HL-60 (cell line): ENCODE measurements at places on chromosomes 16 and 17.

- DNase-seq = no peak
Measured at GRCh38 chr17:51629232-51629631, 368.9 kb downstream of the UTP18 start.

- DNase-seq = no peak
Measured at GRCh38 chr16:29154676-29155121, 169.8 kb downstream of the LAT start.

DNA sequence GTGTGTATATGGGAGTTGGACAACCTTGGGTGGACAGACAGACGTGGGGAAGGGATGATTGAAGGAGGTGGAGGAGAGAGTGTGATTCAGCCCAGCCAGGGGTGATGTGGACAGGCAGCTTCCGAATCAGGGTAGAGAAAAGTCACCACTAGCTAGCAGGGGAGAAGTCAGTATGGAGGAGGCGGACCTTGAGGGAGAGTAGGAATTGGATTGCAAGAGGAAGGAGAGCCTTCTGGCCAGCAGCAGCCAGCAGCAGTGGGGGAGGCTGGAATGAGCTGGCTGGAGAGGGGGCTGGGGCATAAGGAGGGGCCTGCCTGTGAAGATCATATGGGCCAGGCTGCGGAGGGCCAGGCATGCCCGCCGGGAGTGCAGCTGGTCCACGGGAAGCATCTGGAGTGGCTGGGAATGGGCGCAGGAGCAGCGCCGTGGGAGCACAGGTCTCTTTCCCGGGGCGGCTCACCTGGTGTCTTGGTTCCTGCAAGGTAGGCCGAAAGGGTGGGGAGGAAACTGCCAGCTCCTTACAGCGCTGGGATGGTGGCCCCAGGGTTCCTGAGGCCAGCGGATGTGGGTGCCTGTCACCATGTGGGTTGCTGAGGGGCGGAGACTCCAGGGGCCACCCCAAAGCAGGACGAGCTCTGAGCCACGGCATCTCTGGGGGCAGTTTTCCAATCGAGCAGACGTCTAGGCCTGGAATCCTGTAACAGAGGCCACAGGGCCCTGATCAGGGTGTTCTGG, 235.3 kb downstream of the SEC14L1 start:
- DNase-seq = no peak

DNA sequence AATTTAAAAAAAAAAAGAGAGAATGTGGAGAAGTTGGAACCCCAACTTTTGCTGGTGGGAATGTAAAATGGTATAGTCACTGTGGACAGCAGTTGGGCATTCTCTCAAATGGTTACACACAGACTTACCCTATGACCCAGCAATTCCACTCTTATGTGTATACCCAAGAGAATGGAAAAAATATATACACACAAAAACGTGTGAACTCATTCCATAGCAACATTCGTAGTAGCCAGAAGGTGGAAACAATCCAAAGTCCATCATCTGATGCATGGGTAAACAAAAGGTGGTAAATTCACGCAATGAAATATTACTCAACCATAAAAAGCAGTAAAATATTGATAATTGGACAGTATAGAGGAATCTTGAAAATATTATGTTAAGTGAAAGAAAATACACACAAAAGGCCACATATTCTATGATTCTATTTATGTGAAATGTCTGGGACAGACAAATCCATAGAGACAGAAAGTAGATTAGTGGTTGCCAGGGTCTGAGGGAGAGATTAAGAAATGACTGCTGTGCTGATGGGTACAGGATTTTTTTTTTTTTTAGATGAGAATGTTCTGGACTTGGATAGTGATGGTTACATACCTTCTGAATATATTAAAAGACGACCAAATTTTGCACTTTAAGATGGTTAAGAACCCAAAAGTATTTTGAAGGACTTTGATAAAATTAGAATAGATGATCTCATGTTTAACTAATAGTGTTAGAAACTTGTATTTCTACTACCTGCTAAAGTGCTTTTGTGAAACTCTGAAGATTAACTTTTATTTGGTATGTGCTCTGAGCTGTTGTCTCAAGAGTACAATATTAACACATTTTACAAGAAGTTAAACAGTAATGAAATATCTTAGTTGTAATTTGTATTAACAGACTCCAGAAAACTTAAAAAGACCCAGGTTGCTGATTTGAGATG, 60.9 kb downstream of the MRTFB start:
- DNase-seq = no peak

- no peak for DNase-seq
Measured at GRCh38 chr17:7951143-7951792, 19.3 kb downstream of the CNTROB start.

DNA sequence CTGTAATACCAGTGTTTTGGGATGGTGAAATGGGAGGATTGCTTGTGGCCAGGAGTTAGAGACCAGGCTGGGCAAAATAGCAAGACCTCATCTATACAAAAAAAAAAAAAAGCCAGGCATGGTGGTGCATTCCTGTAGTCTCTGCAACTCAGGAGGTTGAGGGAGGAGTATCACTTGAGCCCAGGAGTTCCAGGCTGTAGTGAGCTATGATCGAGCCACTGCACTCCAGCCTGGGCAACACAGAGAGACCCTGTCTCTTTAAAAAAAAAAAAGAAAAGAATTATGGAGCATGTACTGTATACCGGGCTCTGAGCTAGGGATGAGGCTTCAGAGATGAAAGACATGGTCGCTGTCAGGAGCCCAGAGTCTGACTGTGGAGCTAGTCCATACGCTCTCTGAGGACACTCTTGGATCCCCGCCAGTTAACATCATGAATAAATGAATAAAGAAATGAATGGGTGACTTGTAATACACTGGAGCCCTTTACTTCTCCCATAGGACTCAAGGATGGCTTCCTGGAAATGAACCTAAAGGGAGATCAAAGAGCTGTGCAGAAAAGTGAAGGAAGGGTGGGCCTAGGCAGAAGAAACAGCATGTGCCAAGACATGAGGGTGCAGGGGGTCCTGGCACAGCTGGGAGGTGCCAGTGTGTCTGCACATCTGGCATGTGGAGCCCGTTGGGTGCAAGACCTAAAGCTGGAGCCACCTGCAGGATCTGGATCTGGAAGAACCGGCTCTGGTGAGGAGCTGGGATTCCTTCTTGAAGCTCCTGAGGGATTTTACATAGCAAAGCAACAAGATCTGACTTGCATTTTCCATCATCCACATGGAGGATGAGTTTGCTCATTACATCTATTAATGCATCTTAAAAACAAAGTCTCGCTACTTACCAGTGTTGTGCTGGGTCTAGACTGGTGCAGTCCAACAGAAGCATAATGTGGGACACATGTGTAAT, 120.4 kb downstream of the IRX3 start:
- no peak for DNase-seq

DNA sequence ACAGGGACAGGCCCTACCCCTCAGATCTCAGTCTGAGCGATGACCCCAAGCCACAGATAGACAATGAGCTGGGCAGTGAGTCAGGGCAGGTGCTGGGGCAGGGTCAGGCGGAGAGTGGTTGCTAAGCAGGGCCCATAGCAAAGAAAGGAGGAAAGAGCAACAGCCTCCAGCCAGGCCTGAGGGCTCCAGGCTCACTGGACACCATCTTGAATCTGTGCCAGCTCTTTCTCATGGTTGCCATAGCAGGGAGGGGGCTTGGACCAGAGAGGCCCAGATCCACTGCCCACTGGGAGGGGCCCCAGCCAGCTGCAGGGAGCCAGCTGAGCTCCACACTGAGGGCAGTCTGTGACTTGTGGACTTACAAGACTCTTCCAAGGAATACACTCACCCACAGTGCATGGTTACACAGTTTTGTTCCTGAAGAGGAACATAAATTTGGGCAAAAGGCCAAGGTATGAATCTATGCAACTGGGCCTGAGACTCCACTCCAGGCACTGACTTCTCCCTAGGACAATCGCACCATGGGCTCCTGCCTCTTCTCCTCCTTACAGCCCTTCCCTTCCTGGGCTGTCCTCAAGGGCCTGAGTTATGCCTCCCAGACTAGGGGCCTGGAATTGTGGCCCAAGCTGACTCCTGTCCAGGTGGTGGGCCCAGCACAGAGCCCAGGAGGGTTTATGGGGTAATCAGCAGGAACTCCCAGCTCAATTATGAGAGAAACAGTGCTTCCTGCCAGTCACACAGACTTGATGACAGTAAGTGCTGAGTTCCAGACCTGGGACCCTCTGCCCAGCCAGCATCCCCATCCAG, 59.9 kb downstream of the BEAN1 start:
- peak; percentile 59 for DNase-seq

GRCh38 chr16:49617710-49618330, 238.1 kb downstream of the ZNF423 start:
- DNase-seq = no peak

GRCh38 chr17:73465953-73466230, 154.1 kb upstream of the CDC42EP4 start:
- DNase-seq = no peak

- no peak for DNase-seq
Measured at GRCh38 chr17:82179946-82180475, 32.6 kb downstream of the CCDC57 start.

GRCh38 chr16:78489072-78489471, 389.6 kb downstream of the WWOX start:
- DNase-seq = no peak

GRCh38 chr16:30457743-30458560, 12.3 kb upstream of the SEPHS2 start:
- DNase-seq = no peak

- DNase-seq = no peak
Measured at GRCh38 chr16:14329727-14330350, 258.7 kb downstream of the MRTFB start.

- no peak for DNase-seq
Measured at GRCh38 chr16:72312828-72313227, 140.9 kb upstream of the PMFBP1 start.

DNA sequence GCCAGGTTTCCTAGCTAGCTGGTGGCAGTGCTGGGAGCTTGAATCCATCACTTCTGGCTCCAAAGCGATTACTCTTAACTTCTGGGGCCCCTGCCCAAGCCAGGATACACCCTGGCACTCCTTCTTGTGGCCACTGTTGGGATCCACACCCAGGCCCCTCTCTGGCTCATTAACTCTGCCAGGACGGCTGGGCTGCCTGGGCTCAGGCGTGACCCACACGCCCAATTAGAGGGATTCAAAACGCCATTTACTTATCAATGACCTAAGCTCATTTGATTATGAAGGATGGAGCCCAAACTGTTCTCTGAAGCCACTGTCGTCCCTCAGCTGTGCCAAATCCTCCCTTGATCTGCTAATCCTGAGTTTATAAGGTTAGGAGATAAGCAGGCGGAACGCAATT, 79.7 kb upstream of the BRD7 start:
- DNase-seq = no peak

DNA sequence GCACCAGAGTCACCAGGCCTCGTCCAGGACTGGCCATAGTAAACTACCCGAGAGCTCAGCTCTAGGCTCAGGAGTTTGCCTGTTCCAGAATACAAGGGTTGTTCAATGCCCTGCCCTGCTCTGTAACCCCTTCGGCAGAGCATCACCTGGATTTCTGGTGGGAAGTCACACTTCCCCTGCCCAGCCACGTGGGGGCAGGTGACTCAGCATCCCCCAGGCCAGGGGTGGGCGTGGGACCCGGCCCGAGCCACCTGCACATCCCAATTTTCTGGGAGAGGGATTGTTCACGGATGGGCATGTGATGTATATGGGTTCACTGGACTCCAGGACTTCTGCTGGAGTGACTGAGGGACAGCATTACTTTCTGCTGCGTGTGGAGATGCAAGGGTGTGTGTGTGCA, 25.8 kb downstream of the COX4I1 start:
- no peak for DNase-seq

- DNase-seq = no peak
Measured at GRCh38 chr17:2343421-2343820, 6.1 kb downstream of the SGSM2 start.

DNA sequence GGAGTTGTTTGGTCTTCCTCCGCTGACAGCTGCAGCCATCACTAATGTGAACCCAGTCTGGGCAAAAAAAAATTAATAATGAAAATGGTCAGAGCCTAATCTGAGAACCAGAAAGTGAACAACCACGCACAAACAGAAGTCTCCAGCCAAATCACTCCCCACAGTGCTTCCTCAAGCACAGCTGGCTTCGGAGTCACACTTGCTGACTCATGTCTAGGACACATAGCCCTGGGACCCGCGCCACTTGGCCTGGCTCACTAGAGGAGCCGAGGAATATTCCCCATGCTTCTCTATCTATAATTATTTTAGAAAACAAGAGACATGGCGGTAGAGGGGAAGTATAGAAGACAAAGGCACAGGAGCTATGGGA, 109.1 kb downstream of the ZFHX3 start:
- no peak for DNase-seq

GRCh38 chr17:35543856-35544255, 6.4 kb upstream of the SLFN12L start:
- no peak for DNase-seq

- DNase-seq = no peak
Measured at GRCh38 chr17:59693582-59693981, 13.6 kb downstream of the PTRH2 start.

DNA sequence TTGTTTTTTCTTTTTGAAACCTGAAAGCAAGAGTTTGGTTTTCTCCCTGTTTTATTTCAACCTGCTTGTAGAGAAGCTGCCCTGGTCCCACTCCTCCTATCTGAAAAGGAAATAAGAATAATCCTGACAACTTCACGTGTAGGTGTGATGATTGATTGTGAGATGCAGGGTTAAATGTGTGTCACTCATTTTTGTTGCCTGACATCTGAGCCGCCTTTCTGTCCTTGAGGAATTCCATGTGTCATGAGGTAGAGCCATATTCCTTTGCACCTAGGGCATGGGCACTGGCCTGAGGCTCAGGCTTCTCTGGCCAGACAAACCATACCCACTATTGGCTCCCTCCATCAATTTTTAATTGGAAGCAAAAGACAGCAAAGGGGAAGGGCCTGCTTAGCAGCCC, 10.2 kb upstream of the SMPD3 start:
- DNase-seq = no peak

GRCh38 chr16:79938575-79938974, 338.0 kb upstream of the MAF start:
- no peak for DNase-seq

GRCh38 chr17:76014925-76015261, 12.2 kb downstream of the EVPL start:
- DNase-seq = no peak

GRCh38 chr17:75241996-75242460, 19.4 kb downstream of the GGA3 start:
- DNase-seq = no peak

- no peak for DNase-seq
Measured at GRCh38 chr17:2386400-2387085, 14.3 kb downstream of the MNT start.

GRCh38 chr16:53281280-53281679, 153.0 kb upstream of the RBL2 start:
- no peak for DNase-seq
